ENCODE measurements at places on chromosomes 3 and 15.

DNA sequence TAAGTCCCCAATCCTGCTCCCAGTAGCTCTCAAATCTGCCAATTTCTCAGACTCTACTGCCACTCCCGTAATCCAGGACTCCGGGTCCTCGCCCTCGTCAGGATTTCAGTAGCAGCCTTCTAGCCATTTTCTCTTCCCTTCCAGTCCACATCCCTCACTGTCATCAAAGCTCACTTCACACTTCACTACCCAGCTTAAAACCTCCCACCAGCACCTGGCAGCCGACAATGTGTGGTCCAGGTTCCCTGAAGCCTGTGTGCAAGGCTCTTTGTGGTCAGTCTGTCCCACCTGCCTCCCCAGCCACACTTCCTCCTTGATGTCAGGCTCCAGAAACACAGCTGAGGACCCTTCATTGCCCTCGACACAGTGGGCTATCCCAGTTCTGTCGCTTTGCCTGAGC, 304.5 kb upstream of the ROPN1 start:
- no peak for DNase-seq

GRCh38 chr3:16388850-16389441, 123.9 kb downstream of the OXNAD1 start:
- DNase-seq: no peak

DNA sequence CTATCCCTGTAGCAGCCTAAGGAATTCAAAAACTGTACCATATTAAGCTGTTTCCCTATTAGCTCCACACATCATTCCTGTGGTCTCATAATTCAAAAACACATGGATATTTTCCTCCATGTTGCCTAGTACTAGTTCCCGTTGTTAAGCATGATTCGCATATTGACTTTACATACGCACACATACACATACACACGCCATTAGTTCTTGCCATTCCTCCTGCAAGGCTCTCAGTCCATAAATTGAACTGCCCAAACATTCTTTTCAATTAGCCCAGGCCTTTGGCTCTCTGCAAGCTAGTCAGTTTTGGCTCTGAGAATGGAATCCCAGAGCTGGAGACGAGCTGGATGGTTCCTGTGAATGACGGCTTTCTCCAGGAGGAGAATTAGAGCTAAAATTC, 57.2 kb upstream of the RAD18 start:
- no peak for DNase-seq

- no peak for DNase-seq
Observed at GRCh38 chr3:112744106-112744505, 102.6 kb downstream of the CD200R1L start.

DNA sequence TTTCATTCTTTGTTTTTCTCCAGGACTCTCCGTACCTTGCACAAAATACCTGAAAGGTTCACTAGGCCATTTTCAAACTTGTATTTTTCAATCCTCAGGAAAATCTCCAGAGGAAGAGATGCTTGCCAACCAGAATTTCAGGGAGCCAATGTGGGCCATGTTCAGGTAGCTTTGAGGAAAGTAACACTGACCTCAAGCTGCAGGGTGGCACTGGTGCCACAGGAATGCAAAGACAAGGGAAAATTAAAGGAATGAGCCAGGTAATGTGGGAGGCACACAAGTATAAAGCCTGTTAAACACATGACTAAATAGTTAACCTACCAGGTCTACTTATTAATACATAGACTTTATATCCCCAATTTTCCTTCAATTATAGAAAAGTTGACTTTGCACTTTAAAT, 51.9 kb upstream of the GAP43 start:
- no peak for DNase-seq

- no peak for DNase-seq
Observed at GRCh38 chr3:57079474-57079831, 19.0 kb downstream of the SPATA12 start.

DNA sequence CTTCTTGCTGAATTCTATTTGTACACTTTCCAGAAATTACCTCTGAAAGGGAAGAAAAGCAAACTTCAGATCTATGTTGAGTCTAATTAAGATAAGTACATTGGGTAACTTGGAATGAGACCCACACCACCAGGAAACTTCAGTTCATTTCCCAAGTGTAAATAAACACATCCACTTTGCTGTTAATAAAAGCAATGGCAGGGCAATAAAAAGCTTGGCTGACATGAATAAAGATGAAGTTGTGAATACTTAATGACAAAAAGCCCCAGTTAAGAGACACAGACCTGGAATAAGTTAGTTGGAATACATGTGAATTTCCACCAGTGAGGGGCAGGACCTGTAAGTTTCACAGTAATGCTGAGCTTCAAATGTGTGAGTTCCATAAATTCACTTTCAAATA, 83.3 kb downstream of the MEX3B start:
- DNase-seq: no peak

All from stimulated activated CD8-positive, alpha-beta memory T cell treated with anti-CD3 and anti-CD28 coated beads, Interleukin-15, amount 100 ng/mL, for 24 hours (primary cell).